NCI-H1048 (cell line): ENCODE measurements at places on chromosomes 13 and 19.

GRCh38 chr13:80873589-80873988 is 532.7 kb upstream of the SPRY2 start:
- no peak for DNase-seq

DNA sequence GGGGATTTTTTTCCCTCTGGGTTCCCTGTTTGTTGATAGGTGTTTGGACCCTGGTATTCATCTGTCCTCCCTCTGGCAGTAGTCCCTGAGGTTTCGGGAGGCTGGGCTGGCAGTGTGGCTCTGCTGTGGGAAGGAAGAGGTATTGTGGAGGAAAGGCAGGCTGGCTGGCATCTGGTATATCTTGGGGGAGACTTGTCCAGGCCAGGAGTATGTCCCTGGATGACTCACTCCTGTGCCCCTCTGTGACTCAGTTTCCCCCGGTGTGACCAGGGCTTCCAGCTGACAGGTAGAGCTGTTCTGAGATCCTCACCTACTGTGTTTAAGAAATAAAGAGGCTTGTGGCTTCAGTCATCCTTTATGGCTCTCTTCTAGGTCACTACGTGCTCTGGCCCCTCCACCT is 14.2 kb upstream of the ZNF492 start:
- no peak for DNase-seq

DNA sequence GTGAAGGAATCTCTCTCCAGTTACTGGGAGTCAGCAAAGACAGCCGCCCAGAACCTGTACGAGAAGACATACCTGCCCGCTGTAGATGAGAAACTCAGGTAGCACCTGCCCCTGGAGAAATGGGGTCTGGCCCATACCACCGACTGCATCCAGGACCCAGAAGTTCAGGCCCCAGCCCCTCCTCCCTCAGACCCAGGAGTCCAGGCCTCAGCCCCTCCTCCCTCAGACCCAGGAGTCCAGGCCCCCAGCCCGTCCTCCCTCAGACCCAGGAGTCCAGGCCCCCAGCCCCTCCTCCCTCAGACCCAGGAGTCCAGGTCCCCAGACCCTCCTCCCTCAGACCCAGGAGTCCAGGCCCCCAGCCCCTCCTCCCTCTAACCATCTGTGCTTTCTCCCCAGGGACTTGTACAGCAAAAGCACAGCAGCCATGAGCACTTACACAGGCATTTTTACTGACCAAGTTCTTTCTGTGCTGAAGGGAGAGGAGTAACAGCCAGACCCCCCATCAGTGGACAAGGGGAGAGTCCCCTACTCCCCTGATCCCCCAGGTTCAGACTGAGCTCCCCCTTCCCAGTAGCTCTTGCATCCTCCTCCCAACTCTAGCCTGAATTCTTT is 3.0 kb downstream of the APOC2 start:
- no peak for DNase-seq

- no peak for DNase-seq
These were observed 118.6 kb upstream of the ZNF536 start for GRCh38 chr19:30253581-30253996.
